Prostate gland (tissue), 2 donors: ENCODE measurements at places on chromosomes 13 and 19.
A peak's percentile ranks its signal among the peaks of the same experiment; 100 is the strongest.

- H3K4me1 ChIP-seq, result no peaks in the 10 kb centered on the region
- peak overlapping the region; percentile 30 for H3K27ac ChIP-seq
- DNase-seq, result no peak
- H3K36me3 ChIP-seq, result no peaks in the 10 kb centered on the region
- no peak overlapping the region for H3K4me3 ChIP-seq
Measured at GRCh38 chr13:79658333-79658975, 177.5 kb downstream of the NDFIP2 start.

DNA sequence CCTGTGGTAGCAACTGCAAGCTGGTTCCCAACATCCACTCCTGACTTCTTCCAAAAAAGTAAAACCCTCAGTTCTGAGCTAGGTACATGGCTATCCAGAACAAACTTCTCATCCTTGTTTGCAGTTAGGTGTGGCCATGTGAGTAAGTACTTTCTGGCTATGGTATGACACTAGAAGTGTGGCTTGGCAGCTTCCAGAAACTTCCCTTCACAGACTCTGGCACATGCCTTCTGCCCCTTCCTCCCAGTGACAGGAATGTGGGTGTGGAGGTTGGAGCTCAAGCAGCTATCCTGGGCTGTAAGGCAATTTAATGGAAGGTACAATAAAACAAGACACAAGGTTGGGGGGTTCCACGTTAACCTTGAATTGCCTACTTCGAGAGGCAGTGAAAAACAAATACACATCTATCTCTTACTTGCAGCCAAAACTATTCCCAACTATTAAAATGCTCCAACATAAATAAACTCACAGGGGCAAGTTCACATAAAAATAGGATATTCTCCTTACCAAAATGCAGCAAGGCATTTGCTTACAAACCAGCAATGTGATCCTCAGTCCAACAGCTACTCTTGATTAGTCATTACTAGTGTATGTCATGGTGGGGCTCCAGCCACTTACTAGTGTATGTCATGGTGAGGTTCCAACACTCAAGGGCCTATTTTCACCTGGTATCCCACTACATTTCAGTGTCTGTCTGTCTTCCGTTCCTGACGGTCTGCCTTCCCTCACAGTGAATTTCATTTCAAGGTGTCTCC is 3.1 kb downstream of the SMG9 start:
- H3K4me1 ChIP-seq, result no peaks in the 10 kb centered on the region

- H3K27ac ChIP-seq, result no peak overlapping the region
- no peak for DNase-seq
- no peaks in the 10 kb centered on the region for H3K27me3 ChIP-seq
- H3K36me3 ChIP-seq, result no peaks in the 10 kb centered on the region
- no peaks in the 10 kb centered on the region for H3K4me1 ChIP-seq
Measured at GRCh38 chr13:64936879-64937278, 2293.3 kb downstream of the PCDH9 start.

DNA sequence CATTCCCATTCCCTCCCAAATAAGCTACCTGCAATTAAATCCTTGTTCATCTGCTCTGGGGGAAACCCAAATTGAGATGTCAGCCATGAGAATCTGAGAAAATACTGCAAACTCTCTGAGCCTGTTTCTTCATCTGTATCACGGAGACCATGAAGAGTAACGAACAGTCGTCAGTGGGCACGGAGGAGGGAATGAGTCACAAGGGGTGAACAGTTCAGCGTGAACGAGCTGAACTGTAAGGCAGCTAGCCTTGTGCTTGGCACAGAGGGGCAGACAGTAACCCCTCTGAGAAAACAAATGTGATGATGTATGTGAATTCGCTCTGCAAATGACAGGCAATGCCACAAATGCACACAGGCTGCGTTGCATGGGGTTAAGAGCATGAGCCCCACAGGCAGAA is 288.7 kb downstream of the FOXO1 start:
- H3K4me1 ChIP-seq, result no peaks in the 10 kb centered on the region
- DNase-seq, result no peak
- H3K4me3 ChIP-seq, result no peak overlapping the region
- no peaks in the 10 kb centered on the region for H3K36me3 ChIP-seq

GRCh38 chr13:49341517-49341916 is 93.8 kb downstream of the CDADC1 start:
- no peaks in the 10 kb centered on the region for H3K4me1 ChIP-seq
- H3K4me3 ChIP-seq, result no peak overlapping the region
- H3K27ac ChIP-seq, result no peak overlapping the region
- DNase-seq, result no peak

- H3K4me3 ChIP-seq, result no peak overlapping the region
- H3K27ac ChIP-seq, result no peak overlapping the region
- no peak for DNase-seq
- peaks cover 3% of the 10 kb centered on the region for H3K36me3 ChIP-seq
Measured at GRCh38 chr19:27776524-27776923, 1436.4 kb downstream of the UQCRFS1 start.

DNA sequence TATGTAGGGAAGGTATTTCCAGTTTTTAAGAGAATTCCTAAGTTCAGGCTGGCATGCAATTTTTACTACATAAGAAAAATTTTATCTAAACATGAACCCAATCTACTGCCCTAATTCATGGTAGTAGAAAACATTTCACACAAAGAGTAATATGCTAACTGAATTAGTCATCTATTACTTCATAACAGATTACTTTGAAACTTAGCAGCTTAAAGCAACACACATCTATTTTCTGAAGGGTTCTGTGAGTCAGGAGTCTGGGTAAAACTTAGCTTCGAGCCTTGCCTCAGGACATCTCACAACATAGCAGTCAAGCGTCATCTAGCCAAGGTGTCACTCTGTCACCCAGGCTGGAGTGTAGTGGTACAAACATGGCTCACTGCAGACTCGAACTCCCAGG is 537.5 kb downstream of the DCT start:
- no peak overlapping the region for H3K27ac ChIP-seq
- H3K4me3 ChIP-seq, result no peak overlapping the region
- H3K36me3 ChIP-seq, result no peaks in the 10 kb centered on the region
- H3K4me1 ChIP-seq, result no peaks in the 10 kb centered on the region

DNA sequence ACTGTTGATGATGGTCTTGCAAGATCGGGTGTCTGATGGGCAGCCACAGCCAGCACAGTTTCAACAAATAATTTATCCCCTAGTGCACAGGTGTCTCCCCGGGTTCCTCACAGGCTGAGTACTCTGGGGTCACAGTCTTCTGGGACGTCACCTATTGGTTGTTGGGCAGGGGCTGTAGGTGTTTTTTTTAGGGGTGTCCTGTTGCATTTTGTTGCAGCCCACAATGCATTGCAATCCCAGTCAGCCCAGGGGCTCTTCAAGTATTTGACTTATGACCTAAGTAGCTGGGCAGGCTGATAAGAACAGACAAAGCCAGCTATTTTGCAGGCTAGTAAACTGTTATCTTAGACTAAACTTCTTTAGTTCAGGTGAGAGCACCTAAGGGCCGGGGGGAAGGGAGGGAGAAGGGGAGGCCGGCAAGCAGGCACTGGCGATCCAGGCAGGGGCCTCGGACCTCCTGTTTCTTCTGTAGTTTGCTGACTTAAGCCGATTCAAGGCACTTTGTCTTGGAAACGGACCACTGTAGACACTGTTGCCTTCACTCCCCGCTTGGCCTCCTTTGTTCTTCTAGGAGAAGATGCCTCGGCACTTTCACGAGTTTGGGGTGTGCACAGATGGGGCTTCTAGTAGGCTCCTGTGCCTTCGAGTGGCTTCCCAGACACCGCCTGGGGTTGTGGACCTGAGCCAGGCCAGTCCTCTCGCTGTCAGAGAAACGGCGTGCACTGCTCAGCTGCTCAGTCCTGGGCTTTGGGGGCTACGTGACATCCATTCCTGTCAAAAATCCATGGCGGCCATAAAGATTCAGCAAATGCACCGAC is 33.9 kb upstream of the GRTP1 start:
- H3K36me3 ChIP-seq, result no peaks in the 10 kb centered on the region
- no peak overlapping the region for H3K4me3 ChIP-seq
- no peaks in the 10 kb centered on the region for H3K4me1 ChIP-seq
- no peaks in the 10 kb centered on the region for H3K27me3 ChIP-seq
- no peak overlapping the region for H3K27ac ChIP-seq

DNA sequence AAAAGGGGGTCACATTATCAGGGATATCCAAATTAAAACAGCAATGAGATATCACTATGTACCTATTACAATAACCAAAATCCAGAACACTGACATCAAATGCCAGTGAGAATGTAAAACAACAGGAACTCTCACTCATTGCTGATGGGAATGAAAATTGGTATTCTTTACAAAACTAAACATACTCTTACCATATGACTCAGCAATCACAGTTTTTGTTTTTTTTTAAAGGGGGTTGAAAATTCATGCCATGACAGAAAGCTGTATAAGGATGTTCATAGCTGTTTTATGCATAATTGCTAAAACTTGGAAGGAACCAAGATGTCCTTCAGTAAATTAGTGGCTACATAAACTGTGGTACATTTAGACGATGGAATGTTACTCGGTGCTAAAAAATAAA is 71.6 kb upstream of the SLITRK1 start:
- H3K27me3 ChIP-seq, result no peaks in the 10 kb centered on the region
- H3K4me3 ChIP-seq, result no peak overlapping the region
- H3K36me3 ChIP-seq, result no peaks in the 10 kb centered on the region
- no peaks in the 10 kb centered on the region for H3K4me1 ChIP-seq

GRCh38 chr19:2554856-2555255 is 78.9 kb downstream of the GADD45B start:
- no peaks in the 10 kb centered on the region for H3K27me3 ChIP-seq
- H3K27ac ChIP-seq, result peak overlapping the region; percentile 45
- no peaks in the 10 kb centered on the region for H3K4me1 ChIP-seq
- H3K36me3 ChIP-seq, result no peaks in the 10 kb centered on the region

DNA sequence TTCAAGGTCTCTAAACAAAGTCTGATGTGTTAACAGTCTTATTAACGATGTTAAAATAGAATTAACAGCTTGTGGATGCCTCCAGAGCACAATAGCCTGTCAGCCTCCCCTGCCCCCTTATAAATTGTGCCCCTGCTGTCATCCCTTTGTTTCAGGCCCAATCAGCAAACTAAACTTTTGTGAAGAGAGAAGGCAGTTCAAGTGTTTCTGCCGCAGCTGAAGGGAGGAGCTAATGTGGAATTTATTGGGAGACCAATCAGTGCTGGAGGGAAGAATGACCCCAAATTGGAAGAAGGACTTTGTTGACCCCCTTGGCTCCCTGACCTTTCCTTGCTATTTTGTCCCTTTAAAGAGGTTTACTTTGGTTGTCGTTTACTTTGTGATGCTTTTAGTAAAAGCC is 160.5 kb downstream of the TM9SF2 start:
- no peak for DNase-seq
- H3K4me1 ChIP-seq, result no peaks in the 10 kb centered on the region
- no peak overlapping the region for H3K4me3 ChIP-seq
- H3K27ac ChIP-seq, result no peak overlapping the region
- H3K36me3 ChIP-seq, result no peaks in the 10 kb centered on the region
- H3K27me3 ChIP-seq, result no peaks in the 10 kb centered on the region

- peak overlapping the region; percentile 29 for H3K27ac ChIP-seq
- no peak overlapping the region for H3K4me3 ChIP-seq
- peaks cover 13% of the 10 kb centered on the region for H3K4me1 ChIP-seq
Measured at GRCh38 chr13:97279913-97280312, 57.8 kb downstream of the MBNL2 start.

DNA sequence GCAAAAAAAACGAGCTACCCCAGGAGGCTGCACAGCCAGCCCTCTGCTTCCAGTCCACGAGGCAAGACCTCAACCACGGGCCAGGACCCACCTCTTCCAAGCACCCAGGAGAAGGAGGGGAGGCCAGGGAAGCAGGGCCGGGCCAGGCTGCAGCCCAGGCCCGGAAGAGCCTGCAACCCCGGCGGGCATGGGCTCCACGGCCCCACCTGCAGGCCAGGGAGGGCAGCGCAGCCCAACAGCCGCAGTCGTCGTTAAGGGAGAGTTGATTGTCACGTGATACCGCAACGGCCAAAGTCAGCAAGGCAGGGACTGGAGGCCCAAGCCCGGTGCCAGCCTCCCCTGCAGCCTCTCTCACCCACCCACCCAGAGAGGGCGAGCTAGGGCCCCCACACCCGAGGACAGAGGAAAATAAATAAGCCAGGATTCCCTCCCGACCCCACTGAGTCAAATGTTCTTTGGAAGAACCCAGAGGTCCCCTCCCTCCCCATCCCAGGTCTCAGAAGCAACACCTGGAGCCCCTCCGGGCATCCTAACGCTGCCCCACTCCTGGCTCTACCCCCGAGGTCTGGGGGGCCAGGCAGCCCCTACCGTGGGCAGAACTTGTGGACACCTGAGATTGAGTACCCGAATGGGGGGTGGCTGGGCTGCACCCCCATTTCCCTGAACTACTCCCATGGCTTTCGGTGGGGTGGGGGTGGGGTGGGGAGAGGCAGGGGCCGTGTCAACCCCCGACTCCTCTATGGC is 5.2 kb upstream of the REXO1 start:
- no peaks in the 10 kb centered on the region for H3K27me3 ChIP-seq
- no peak overlapping the region for H3K27ac ChIP-seq
- peak; percentile 75 for DNase-seq
- H3K4me3 ChIP-seq, result no peak overlapping the region
- peaks cover 5% of the 10 kb centered on the region for H3K4me1 ChIP-seq
- no peaks in the 10 kb centered on the region for H3K36me3 ChIP-seq

GRCh38 chr13:55673910-55674309 is 1466.8 kb upstream of the PRR20A start:
- no peaks in the 10 kb centered on the region for H3K27me3 ChIP-seq
- no peak for DNase-seq
- H3K27ac ChIP-seq, result no peak overlapping the region
- H3K36me3 ChIP-seq, result no peaks in the 10 kb centered on the region
- no peak overlapping the region for H3K4me3 ChIP-seq
- H3K4me1 ChIP-seq, result no peaks in the 10 kb centered on the region

- DNase-seq, result no peak
- no peaks in the 10 kb centered on the region for H3K4me1 ChIP-seq
- H3K36me3 ChIP-seq, result peaks cover 4% of the 10 kb centered on the region
- H3K27me3 ChIP-seq, result no peaks in the 10 kb centered on the region
- no peak overlapping the region for H3K27ac ChIP-seq
Measured at GRCh38 chr13:33132644-33133440, 116.6 kb downstream of the KL start.

GRCh38 chr19:56111601-56112312 is 9.3 kb downstream of the ZNF787 start:
- H3K27me3 ChIP-seq, result no peaks in the 10 kb centered on the region
- peak overlapping the region; percentile 71 for H3K27ac ChIP-seq
- H3K4me1 ChIP-seq, result peaks cover 43% of the 10 kb centered on the region
- H3K36me3 ChIP-seq, result no peaks in the 10 kb centered on the region
- no peak for DNase-seq

DNA sequence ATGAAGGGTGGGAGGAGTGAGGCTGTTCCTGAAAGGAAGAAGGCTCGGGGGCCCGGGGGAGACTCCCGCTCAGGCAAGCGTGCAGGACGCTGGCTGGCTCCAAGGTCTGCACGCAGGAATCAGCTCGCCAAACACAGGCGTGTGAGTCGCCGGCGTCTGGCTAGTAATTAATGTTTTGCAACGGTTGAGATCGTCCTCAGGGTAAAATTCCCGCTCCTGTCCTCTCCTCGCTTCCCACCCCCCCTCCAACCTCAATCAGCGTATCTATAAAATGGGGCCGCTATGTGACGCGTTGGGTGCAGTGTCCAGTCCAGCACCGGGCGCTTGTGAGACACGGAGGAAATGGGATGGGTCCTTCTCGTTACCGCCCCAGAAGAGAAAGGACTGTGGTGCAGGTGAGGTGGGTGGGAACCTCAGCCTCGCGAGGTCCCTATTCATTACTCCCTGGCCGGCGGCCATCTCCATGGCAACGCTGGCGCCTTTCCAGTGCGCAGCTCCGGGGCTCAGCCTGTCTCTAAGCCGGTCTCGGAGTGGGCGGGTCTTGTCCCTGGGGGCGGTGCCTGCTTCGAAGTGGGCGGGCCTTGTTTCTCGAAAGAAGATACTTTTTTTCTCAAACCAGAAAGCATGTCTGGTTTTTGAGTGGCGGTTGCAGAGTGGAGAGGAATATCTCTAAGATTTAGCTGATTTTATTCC is 6.5 kb upstream of the ZNF579 start:
- H3K4me3 ChIP-seq, result peak overlapping the region; percentile 28
- no peaks in the 10 kb centered on the region for H3K36me3 ChIP-seq
- H3K27me3 ChIP-seq, result no peaks in the 10 kb centered on the region
- H3K27ac ChIP-seq, result no peak overlapping the region
- peaks cover 4% of the 10 kb centered on the region for H3K4me1 ChIP-seq
